ENCODE measurements at places on chromosomes 7 and 10. TPM values are rescaled to one million over a fixed set of nuclear protein-coding genes. Genes with fewer than 3 reads are reported as not detected.

- no peak for DNase-seq
These were observed 11.4 kb upstream of the PRF1 start for GRCh38 chr10:70613941-70614340.

- DNase-seq = no peak
These were observed 36.3 kb downstream of the LAMB4 start for GRCh38 chr7:108093851-108094331.

GRCh38 chr10:118472415-118473304, 122.8 kb downstream of the PRLHR start:
- DNase-seq = no peak

GRCh38 chr7:22413211-22413610, 56.3 kb upstream of the RAPGEF5 start:
- DNase-seq = no peak

SLC16A12 gene
- polyA plus RNA-seq = 2.3 TPM

ADAM22 gene
- polyA plus RNA-seq = 0.51 TPM

CLRN3 gene
- not detected for polyA plus RNA-seq
